SK-N-DZ (cell line): ENCODE measurements at places on chromosomes 13 and 19.

DNA sequence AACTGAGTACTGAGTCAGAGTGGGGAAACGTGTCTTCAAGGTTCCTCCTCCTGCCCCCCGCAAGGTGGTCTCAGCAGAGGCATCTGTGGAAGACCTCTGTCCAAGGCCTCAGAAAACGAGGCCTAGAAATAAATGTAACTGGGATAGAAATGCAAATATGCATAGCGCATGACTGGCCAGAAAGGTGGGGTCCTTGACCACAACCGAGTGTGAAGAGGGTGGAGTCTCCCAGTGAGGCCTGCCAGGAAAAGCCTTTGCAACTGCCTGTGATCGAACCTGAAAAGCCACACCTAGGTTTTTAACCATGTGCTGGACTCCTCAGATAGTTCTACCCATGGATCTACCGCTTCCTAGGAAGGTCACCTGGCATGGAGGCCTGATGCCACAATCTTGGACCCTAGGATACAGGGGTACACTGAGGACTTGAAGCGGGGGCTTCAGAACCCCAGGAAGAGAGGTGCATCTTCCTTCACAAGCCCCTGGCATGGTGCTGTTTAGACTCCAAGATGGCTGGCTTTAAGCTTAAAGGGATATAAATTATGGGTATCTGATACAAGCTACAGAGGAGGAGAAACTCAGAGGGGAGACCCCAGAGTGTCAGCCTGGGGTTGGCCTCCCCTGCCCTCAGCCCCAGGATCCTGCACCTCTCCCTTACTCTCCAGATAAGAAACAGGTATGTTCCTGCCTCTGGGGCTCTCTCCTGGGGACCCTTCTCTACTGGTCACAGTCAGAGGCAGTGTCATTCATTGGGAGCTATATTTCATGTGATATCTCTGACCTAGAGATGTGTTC is 18.3 kb upstream of the SIGLEC6 start:
- no peak for DNase-seq

GRCh38 chr13:34567597-34567996 is 374.5 kb upstream of the NBEA start:
- no peak for DNase-seq

- DNase-seq, result no peak
Observed at GRCh38 chr13:33764716-33765115, 53.2 kb upstream of the RFC3 start.

DNA sequence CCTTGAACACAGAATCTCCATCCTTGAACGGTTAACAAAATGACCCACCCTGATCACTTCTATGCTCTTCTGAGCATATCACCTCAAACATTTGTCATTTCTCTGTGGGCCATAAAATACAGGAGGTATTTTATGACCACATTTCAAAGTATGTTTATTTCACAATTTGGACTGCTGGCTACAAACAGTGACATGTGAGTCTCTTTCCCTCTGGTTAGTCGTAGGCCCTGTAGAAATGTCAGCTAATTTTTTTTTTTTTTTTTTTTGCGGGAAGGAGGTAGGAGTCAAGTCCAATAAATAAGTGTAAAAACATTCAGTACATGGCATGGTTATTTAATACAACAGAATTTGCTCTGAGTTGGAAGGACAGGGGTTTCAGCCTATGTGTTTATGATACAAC is 70.7 kb downstream of the FOXO1 start:
- no peak for DNase-seq

DNA sequence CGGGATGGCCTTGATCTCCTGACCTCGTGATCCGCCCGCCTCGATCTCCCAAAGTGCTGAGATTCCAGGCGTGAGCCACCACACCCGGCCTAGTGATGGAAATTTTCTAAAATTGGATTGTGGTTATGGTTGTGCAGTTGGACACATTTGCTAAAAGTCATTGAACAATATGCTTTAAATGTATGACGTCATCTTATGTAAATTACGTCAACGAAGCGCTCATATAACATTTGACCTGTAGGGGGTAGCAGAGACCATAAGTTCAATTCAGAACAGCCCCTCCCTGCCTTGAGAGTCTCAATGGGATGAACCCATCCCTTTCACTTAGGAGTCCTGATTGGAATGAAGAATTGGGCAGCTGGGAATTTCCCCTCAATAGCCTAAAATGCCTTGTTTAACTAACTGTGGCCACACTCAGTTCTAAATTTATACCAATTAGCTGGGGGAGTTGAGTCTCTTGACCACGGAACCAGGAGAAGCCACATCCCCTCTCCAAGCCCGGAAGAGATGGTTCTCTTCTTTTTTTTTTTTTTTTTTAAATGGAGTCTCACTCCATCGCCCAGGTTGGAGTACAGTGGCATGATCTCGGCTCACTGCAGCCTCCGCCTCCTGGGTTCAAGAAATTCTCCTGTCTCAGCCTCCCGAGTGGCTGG is 15.2 kb upstream of the TLE6 start:
- DNase-seq, result peak; percentile 80

GRCh38 chr19:13207846-13208671 is 57.8 kb downstream of the IER2 start:
- no peak for DNase-seq

DNA sequence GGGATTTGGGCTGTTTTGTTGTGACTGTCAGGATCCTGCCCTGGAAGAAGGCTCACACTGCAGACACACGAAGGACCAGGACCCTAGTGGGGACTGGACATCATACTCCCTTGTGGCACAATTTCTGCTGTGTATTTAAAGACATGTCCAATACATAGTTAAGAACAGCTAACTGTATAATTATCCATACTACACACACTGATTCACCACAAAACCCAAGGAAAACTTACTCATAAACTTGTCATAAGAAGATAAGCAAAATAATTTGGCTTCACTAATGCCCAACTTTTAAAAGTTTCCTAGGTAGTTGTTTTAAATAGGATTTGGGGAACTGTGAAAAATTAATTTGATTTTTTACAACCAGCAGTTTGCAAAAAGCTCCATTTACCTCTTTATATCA is 46.1 kb downstream of the LATS2 start:
- DNase-seq, result no peak

GRCh38 chr19:30371960-30372824 is at the start of gene ZNF536:
TSS of gene ZNF536 (plus strand) at chr19:30372384. CDS start at chr19:30443563, 71,179 bp downstream.
- DNase-seq, result no peak

DNA sequence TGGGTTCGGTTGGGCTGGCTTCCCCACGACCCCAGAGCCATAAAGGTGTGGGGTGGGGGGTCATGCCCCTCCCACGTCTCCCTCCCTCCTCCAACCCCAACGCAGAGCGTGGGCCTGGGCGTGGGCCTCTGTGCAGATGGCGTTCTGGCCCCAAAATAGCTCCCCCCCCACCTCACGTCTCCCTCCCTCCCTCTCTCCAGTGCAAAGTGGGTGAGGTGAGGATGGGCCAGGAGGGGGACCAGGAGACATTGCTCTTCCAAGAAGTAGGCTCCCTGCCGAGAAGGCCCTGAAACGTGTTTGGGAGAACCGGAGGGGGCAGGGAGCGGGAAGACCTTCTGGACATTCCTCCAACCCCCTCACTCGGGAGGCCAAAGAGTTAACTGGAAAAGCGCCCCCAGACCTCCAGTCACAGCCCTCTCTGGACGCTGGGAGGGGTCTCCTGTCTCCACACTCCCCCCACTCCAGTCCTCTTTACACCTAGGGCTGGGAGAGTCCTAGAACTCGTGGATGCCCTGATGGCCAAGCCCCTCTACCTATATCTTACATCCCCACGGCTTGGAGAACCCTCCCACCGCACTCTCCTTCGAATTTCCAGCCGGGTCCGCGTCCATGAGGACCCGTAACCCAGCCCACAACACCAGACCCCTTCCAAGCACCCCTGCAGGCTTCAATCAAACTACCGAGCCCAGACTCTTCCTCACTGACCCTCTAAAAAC is 855 bp downstream of the UNC13A start:
- DNase-seq, result no peak

DNA sequence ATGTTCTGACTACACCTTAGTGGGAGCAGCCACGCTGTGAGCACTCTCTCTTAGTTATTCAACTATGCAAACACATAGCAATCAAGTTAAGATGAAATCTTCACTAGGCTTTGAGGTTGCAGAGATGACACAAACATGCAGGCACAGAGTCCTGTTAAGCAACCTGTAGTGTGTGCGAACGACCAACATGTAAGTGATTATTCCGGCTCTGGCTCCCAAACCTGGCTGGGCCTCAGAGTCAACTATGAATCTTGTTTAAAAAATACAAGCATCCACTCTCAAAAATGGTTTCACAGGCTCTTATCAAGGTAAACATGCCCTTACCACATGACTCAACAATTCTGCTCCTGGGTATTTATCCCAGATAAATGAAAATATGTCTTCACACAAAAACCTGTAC is 91.4 kb downstream of the IRS2 start:
- DNase-seq, result no peak

GRCh38 chr13:46560778-46561177 is 7.8 kb downstream of the LRCH1 start:
- no peak for DNase-seq

- DNase-seq, result no peak
Observed at GRCh38 chr13:74258961-74259360, 124.8 kb upstream of the KLF12 start.

- DNase-seq, result peak; percentile 70
Observed at GRCh38 chr19:2391118-2391725, 31.2 kb downstream of the TMPRSS9 start.

DNA sequence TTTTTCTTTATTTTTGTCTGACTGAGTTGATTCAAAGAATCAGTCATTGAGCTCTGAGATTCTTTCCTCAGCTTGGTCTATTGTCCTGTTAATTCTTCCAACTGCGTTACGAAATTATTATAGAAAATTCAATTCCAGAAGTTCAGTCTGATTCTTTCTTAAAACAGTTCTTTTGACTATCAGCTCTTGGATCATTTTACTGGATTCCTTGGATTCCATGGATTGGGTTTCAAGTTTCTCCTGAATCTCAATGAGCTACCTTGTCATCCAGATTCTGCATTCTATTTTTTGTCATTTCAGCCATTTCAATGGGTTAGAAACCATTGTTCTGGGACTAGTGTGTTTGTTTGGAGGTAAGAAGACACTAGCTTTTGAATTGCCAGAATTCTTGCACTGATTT is 169.3 kb downstream of the PCDH20 start:
- DNase-seq, result no peak

DNA sequence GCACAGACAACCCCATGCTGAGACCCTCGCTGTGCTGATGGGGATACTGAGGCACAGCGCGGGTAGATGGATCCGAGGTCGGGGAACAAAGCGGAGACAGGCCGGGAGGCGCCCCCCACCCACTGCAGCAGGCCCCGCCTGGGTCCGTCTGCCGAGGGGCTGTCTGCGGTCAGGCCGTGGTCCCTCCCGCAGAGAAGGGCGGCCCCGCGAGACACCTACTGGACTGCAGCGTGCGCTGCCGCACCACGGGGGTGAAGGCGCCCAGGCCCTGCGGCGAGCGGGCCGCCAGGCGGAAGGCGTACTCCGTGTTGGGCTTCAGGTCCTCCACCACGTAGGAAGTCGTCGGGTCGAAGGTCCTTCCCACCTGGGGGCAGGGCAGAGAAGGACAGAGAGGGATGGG is 101.9 kb downstream of the PTPRS start:
- no peak for DNase-seq

DNA sequence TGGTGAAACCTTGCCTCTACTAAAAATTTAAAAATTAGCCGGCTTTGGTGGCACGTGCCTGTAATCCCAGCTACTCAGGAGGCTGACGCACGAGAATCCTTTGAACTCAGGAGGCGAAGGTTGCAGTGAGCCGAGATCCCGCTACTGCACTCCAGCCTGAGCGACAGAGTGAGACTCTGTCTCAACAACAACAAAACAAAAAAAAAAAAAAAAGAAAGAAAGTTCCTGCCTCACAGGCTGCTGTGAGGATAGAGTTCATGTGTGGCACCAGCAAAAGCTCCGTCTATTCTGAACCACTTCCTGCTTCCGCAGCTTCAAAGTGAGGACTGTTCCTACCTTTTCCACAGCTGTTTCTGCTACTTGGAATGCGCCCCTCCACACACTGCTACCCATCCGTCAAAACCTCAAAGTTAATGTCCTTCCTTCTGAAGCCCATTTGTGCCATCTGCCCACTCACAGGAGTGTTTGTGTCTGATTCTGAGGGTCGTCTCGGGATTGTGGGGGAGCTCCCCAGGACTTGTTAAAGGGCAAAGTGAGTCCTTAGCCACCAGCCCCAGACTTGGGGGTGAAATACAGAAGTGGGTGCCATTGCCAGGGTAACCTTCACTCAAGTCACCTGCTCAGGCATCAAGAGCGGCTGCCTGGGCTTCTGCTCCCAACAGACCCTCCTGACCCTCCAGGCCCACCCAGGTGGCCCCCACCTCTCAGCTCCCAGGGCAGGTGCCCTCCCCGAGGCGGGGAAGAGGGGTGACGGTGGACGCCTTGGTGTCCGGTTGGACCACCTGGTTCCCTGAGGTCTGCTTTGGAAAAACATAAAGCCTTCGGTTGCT is 2.9 kb downstream of the MFSD12 start:
- no peak for DNase-seq

DNA sequence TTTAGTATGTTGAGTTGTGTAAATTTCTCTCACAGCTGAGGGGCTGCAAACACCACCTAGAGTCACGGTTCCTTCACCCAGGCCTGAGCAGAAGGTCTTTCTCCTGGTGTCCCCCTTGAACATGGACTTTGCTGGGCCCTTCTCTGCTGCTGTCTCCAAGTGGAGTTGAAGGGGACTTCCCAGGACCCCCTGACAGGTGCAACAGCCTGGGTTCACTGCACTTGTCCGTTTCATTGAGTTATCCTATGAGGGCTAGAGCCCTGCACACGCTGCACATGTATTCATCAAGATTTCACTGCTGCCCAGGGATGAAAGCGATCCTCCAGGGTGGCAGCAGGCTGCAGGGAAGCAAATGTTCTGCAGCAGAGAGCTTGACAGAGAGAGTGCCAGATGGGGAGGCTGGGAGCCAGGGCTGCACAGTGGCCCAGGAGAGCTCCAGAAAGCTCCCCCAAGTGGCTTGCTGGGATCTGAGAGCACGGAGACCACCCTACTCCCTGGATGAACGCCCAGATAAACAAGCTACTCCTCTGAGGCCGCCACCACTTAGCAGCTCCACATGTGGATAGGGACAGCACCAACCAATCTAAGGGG is 10.3 kb downstream of the TMEM272 start:
- no peak for DNase-seq

GRCh38 chr13:34634448-34634847 is 307.6 kb upstream of the NBEA start:
- DNase-seq, result no peak

GRCh38 chr19:50728084-50728737 is 5.0 kb downstream of the CLEC11A start:
- peak; percentile 88 for DNase-seq

DNA sequence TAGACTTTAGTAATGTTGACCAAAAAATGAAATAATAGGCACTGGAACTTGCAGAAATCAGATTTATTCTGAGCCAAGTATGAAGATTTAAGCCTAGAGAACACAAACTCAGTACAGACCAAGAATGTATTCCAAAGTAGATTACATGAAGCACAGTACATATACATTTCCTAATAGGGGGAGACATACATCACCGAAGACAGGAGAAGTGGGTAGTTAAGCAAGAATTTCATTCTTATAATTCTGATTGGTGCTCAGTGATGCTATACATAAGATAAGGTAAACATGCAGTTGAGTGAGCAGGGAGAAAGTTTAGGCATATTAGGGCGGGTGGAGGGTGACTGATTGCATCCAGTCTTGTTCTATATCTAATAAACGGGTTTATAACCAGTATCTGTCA is 2218.8 kb downstream of the PCDH9 start:
- no peak for DNase-seq
